ENCODE measurements at places on chromosomes 3 and 15.

GRCh38 chr3:58627941-58628340 lies 38.6 kb downstream of the FAM3D start:
- no peak for DNase-seq

GRCh38 chr15:56879502-56879901 lies 38.9 kb upstream of the TCF12 start:
- no peak for DNase-seq

- no peak for DNase-seq
Measured at GRCh38 chr15:57112178-57112577, 193.7 kb downstream of the TCF12 start.

GRCh38 chr3:72584262-72584661 lies 264.0 kb downstream of the SHQ1 start:
- DNase-seq, result no peak

- no peak for DNase-seq
Measured at GRCh38 chr3:131636266-131636775, 133.6 kb upstream of the MRPL3 start.

- no peak for DNase-seq
Measured at GRCh38 chr15:74716651-74717050, 8.7 kb downstream of the CYP1A1 start.

- no peak for DNase-seq
Measured at GRCh38 chr3:71758091-71758490, 4.4 kb downstream of the GPR27 start.

DNA sequence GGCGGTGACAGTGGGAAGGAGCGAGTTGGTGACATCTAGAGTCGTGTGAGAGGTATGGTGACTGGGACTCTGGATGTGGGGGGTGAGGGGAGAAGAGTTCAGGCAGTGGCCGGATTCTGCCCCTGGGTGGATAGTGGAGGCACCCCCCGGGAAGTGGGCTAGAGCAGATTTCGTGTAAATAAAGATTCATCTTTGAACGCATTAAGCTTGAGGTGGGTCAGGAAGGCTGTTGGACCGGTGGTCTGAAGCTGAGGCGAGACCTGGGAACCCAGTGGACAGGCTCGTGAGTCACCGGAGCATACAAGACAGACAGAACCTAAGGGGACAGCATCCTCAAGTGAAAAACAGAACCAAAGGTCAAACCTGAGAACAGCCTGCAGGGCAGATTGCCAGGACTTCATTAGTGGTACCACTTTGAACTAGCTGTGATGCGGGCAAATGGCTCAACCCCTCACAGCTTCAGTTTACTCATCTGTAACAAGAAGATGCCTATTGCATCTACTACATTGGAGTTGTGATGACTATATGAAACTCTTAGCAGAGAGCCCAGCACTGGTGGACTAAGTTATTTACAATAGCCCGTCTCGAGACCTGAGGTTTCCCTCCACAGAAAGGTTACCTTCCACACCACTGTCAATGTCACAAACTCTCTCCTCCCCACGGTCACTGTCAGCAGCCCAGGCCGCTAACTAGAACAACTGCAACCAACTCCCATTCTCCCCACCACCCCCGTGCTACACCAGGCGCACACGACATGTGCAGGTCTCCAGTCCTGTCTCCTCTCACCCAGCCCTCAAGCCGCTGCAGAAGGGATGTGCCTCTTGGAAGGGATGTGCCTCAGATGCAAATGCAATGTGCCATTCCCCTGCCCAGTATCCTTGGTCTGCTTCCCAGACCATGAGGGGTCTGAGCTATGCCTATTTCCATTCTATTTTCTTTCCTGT lies 901 bp upstream of the CLN6 start:
- DNase-seq, result no peak

- DNase-seq, result no peak
Measured at GRCh38 chr15:57948351-57949289, 116.9 kb downstream of the ALDH1A2 start.

DNA sequence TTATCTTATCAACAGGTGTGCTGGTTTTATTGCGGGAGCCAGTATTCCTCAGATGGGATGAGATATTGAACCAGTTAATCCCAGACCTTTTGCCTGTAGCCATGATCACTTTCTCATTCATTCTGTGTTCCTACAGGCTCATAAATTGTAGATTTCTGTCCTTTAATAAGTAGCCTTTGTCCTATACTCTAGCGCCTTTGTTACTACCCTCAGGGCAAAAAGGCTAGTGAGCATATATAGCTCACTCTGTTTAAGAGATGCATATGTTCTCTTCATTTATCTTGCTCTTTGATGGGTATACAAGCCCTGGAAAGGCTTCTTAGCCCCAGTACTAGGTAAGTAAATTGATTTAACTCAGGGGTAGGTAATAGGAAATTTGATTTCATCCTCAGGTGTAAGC lies 95.1 kb downstream of the OXSM start:
- DNase-seq, result no peak

DNA sequence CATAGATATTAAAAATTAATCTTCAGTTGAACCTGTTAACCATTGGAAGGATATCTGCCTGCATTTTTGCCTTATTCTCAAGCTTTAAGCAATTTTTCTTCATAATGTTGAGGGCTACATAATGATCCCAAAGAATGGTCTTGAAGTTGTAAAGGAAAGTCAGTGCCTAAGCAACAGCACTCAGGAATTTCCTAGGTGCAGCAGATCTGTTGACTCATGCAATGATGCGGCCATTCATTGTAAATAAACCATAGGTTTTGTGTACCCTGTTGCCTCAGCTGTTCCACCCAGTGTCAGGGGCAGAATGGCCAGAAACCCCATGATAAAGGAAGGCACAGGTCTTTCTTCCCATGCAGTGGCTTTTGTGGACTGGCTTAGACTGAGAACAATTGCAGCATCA lies 78.4 kb upstream of the TRIM42 start:
- DNase-seq, result no peak

DNA sequence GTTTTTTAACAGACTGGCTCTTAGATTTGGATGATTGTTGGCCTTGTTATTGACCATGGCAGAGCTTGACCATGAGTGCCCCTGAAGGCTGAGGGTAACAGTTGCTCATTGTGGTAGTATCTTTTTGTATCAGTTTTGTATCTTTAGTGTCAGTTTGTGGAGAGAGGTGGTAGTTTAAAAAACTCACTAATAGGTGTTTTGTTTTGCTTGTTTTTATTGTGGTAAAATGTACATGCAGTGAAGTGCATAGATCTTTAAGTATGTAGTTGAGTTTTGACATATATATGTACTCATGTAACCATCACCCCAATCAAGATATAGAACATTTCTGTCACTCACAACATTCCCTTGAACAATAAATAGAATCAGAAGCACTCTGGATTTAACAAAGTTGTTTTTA lies 9.8 kb downstream of the GMPS start:
- DNase-seq, result no peak
